Activated gamma-delta T cell (primary cell): ENCODE measurements at places on chromosomes 11 and 22.

- no peak for DNase-seq
These were observed 80.0 kb downstream of the MED15 start for GRCh38 chr22:20587206-20587958.

DNA sequence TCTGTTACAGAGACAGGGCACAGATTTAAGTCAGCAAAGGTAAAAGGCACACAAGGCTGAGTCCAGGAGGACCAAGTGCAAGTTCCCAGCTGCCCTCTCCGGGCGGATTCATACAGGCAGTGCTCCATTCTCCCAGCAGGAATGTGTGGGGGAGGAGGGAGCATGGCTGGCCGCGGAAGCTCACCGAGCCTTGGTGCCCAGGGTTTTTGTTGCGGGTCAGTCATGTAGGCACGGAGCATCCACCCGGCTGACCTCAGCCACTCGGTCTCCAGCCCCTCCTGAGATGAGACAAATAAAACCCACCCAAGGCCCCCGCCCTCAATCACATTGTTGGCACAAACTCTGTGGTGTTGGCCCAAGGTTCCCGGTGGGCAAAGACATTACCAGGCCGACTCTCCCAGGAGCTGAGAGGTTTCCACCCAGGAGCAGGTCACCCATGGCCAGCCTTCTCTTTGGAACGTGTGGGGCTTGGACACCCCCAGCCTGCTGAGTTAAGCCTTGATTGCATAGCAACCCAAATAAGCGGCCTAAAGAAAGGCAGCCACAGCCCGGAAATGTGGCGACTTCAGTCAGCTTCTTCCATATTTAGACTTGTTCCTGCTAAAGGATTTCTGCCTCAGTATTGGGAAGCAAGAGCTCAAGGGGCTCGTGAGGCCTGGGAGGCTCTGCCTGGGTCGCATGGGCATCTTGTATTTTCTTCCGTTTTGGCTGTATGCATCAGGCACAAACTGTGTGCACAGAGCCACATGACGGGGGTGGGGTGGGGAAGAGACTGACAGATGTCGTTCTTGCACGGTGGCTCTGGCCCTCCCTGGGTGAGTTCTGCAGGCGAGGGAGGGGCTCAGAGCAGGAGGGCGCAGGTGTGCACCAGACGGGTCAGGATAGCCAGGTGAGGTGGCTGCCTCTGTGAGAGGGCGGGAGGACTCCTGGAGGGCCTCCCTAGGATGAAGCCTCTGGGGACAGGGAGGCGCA lies 63.0 kb downstream of the ARHGAP8 start:
- no peak for DNase-seq

DNA sequence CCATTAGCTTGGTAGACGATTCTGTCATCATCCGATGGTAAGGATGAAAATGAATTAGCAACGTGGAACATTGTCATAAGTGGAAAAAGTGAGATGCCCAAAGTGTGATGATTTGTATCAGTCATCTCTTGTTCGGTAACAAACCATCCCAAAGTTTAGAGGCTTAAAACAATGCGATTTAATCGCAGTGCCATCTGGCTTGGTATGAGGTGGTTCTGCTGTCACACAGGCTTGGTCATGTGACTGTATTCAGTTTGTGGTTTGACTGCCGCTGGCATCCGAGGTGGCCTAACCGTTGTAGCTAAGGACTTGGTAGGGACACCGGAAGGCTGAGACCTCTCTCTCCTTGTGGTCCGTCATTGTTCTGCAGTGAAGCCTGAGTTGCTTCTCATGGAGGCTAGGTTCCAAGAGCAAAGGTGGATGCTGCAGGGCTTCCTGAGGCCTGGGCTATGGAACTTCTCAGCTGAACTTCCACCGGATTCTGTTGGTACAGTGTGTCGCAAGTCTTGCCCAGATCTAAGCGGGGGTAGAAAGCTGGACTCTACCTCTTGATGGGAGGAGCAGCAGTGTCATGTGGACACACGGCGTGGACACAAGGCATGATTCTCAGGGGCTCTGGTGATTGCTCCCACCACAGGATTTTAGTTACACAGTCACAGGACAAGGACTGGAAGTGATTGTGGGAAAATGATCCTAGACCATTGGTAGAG lies 36.3 kb downstream of the BCR start:
- no peak for DNase-seq

DNA sequence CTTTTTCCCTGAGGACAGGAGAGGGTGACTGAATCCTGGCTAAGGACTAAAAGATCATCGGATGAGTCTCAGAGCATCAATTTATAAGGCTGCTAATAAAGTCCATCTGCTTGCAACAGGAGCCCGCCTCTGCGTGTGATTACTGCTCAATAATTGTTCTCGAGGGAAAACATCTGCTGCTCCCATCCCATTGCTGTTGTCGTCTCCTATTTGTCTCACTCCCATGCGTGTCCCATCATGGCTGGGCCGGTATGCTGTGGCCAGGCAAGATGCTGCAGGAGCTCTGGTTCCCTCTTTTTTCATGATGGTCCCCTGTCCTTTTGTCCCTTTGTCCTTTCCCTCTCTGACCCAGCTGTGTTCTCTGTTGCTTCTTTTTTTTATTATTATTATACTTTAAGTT lies 121.2 kb downstream of the SPATA19 start:
- DNase-seq = no peak

- no peak for DNase-seq
These were observed 2.9 kb upstream of the WDR74 start for GRCh38 chr11:62842171-62842741.

GRCh38 chr11:86670911-86671310 lies 1.5 kb downstream of the ME3 start:
- DNase-seq = no peak

- no peak for DNase-seq
These were observed 188.4 kb upstream of the NAV2 start for GRCh38 chr11:19524171-19524671.

- DNase-seq = no peak
These were observed 1.4 kb upstream of the OVOL1 start for GRCh38 chr11:65785319-65786007.

- DNase-seq = no peak
These were observed 22.5 kb upstream of the TRIM29 start for GRCh38 chr11:120160436-120160835.
